Gastroesophageal sphincter (tissue), 4 donors: ENCODE measurements at places on chromosomes 4 and X.

- H3K27me3 ChIP-seq, result peaks cover 5% of the 10 kb centered on the region
- H3K27ac ChIP-seq, result no peak overlapping the region
- no peaks in the 10 kb centered on the region for H3K36me3 ChIP-seq
- no peak overlapping the region for H3K4me3 ChIP-seq
These were observed 18.6 kb downstream of the HELT start for GRCh38 chr4:185036842-185037241.

DNA sequence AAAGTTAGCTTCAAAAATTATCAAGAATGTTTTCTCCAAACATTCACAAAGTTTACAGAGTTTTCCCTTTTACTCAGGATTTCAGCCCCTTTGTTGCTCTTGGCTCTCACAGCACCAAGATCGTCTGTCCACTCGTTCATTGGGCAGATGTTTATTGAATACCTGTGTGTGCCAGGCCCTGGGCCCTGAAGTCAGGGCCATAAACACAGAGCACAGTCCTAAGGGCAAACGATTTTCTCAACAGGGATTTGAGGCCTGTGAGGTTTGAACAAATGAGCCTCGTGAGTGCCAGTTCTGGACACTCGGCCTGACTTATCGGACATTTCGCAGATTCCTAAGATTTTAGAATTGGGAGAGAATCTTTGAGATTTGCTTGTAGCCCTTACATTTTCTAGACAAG is 142.1 kb downstream of the TBL1X start:
- H3K27ac ChIP-seq, result no peak overlapping the region
- no peak overlapping the region for H3K4me3 ChIP-seq
- no peaks in the 10 kb centered on the region for H3K4me1 ChIP-seq
- H3K27me3 ChIP-seq, result no peaks in the 10 kb centered on the region

GRCh38 chrX:29295987-29296680 is 708.9 kb downstream of the IL1RAPL1 start:
- H3K27ac ChIP-seq, result no peak overlapping the region
- no peaks in the 10 kb centered on the region for H3K4me1 ChIP-seq
- ATAC-seq, result no peak
- H3K4me3 ChIP-seq, result no peak overlapping the region

DNA sequence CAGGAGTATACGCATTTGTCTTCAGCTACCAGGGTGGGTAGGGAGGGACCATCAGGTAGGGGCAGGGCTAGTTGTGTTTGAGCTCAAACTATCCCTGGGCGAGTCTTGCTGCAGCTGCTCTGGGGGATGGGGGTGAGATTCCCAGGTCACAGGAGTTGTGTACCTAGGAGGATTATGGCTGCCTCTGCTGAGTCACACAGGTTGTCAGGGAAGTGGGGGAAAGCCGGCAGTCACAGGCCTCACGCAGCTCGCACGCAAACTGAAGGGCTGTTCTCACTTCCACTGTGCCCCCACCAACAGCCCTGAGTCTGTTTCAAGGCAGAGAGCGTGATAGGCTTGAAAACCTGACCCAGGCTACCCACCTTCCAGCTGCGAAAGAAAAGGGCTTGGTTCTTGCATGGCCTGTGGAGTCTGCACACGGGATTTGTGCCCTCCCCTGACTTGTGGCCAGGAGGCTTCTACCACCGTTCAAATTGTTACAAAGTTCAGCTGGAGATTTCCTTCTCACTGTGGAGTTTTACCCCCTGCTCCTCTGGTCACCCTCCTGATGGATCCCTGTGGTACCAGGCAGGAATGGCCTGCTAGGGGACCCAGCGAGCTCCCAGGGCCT is 63.8 kb downstream of the ARFIP1 start:
- H3K27ac ChIP-seq, result no peak overlapping the region
- no peak overlapping the region for H3K4me3 ChIP-seq
- no peaks in the 10 kb centered on the region for H3K36me3 ChIP-seq
- no peaks in the 10 kb centered on the region for H3K4me1 ChIP-seq
- no peaks in the 10 kb centered on the region for H3K27me3 ChIP-seq

DNA sequence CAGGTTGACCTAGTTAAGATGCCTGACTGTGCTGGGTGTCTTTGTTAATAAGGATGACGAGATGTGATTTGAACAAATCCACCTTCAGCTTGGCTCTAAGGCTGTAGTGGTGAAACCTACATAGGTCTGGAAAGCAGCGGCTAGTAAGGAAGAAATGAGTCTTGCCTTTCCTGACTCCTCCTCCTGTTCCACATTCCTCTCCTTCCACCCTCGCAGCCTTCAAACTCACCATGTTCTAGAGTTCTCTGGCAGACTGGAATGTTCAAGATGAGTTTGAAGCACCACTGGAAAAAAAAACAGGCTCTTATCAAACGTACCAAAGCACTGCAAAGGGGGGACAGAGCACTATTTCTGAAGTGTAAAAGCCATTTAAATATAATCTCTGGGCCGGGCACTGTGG is 395.4 kb downstream of the BMPR1B start:
- H3K4me1 ChIP-seq, result no peaks in the 10 kb centered on the region
- ATAC-seq, result no peak
- H3K27ac ChIP-seq, result no peak overlapping the region
- no peak overlapping the region for H3K4me3 ChIP-seq
- H3K27me3 ChIP-seq, result no peaks in the 10 kb centered on the region
- H3K36me3 ChIP-seq, result no peaks in the 10 kb centered on the region

- no peaks in the 10 kb centered on the region for H3K27me3 ChIP-seq
- no peak overlapping the region for H3K4me3 ChIP-seq
- no peak for ATAC-seq
- H3K4me1 ChIP-seq, result no peaks in the 10 kb centered on the region
- no peak overlapping the region for H3K27ac ChIP-seq
These were observed 86.4 kb upstream of the CHRDL1 start for GRCh38 chrX:110881971-110882370.
